ENCODE measurements at places on chromosomes 5 and 9.

GRCh38 chr9:80873861-80874260 lies 815.5 kb downstream of the TLE1 start:
- DNase-seq, result no peak

DNA sequence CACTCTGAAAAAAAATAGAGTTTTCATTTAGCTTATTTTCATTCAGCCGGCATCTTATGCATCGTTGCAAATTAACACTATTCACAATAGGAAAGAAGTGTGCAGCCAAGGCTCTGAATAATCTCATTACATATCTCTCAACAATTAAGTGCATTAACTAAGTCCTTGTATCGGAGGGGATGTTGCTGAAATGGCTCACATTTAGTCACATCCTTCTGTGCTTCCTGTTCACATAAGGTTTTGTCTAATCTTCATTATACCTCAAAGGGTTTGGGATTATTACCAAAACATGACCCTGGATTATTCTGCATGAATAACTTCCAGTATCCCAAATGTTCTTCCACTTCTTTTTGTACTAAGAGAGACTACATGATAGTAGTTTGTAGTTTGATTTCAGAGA lies 278.0 kb upstream of the GRIA1 start:
- no peak for DNase-seq

GRCh38 chr9:86924206-86924605 lies 23.1 kb downstream of the GAS1 start:
- no peak for DNase-seq

- no peak for DNase-seq
These were observed 80.6 kb upstream of the MEGF10 start for GRCh38 chr5:127210042-127210441.

DNA sequence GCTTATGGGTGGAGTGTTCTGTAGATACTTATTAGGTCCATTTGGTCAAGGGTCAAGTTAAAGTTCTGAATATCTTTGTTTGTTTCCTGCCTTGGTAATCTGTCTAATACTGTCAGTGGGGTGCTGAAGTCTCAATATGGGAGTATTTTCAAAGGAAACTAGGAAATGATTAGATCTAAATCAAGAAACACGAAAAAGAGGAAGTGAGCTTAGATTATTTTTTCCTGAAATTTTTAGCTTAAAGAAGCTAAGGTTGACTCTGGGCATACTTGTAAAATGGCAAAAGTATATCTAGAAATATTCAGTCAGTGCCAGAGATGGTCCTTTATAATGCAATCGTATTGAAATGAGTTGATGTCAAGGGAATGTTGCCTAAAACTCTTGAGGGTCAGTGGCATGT lies 313.5 kb downstream of the ICE1 start:
- no peak for DNase-seq

- DNase-seq, result no peak
These were observed 13.1 kb downstream of the HRH2 start for GRCh38 chr5:175671013-175671412.
